ENCODE measurements at places on chromosomes 3 and 15. TPM values are rescaled to one million over a fixed set of nuclear protein-coding genes. Genes with fewer than 3 reads are reported as not detected.

The TMEM43 gene
- total RNA-seq, result 21.5 TPM

GRCh38 chr3:197520311-197521276, 35.2 kb downstream of the BDH1 start:
- peak; percentile 54 for DNase-seq

The GOLGA8T gene
- 0.99 TPM for total RNA-seq

DNA sequence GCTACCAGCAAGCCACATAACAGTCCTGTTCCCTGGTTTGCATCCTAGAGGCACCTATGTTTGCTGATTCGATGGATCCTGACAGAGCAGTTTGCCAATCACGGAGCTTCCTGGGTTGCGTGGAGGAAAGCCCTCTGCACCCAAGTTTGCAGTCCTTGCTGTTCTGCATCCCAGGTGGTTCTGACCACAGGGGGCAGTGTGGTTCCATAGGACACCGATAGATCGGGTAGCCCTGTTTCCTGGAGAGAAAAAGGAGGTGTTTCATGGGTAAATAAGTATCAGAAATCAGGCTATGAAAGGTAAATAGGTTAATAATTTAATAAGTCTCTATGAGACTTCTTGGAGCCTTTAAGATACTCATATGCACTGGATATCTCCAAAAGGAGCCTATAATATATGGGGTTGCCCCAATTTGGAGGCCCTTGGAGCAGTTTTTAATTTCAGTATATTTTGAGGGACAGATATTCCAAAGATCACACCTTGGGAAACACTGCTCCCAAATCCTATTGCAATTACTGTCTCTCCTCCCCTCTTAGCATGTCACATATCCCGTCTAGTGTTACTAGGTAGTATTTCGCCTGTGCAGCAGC, 194.6 kb upstream of the TPM1 start:
- DNase-seq, result peak; percentile 78

- DNase-seq, result no peak
These were observed 10.7 kb downstream of the H1-8 start for GRCh38 chr3:129553719-129554118.

- DNase-seq, result peak; percentile 46
These were observed 53.4 kb upstream of the EIF5A2 start for GRCh38 chr3:170961616-170962400.

The SLC9A9 gene
- total RNA-seq, result 1.5 TPM

DNA sequence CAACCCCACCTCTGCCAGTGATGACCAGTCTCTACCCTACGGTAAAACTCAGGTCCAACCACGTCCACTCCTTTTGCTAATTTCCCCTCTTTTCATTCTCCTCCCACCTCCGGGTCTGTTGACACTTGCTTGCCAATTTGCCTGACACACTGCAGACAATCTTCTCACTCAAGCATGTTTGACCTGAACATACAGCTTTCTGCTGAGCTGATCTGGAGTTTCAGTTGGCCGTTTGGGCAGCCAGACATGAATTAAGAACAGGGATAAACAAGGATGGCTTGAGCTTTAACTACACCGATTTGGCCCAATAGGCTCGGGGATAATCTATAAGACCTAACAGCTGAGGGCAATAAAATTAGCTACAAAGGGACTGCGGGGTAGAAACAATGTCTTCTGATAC, 758.6 kb upstream of the CFAP20DC start:
- DNase-seq, result no peak

The LZTFL1 gene
- total RNA-seq, result 26.4 TPM

DNA sequence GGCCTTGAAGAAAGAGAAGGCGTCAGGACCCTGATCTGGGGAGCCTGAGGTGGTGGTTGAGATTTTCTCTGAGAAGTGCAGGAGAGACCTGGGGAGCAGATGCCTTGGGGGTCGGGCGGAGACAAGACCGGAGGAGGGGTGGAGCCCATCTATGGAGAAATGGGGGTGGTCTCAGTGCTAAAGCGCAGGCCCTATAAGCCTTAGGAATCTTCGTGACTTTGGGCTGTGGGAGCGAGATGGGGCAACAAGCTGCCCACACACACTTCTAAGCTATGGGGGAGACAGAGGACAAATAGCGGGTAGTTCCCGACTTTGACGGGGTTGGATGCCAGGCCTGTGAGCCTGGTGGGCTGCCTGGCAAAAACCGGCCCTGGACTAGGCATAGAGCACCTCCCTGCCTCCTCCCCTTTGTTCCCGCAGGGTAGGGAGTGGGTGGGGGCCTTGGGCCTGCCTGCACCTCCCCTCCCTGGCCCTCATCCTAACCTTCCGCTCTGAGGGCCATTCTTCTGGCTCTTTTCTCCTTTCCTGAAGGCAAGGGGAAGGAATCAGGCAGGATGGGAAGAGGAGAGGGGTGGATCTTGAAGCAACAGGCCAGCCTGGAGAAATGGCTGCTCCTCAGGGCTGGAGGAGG, 880 bp downstream of the NISCH start:
- peak; percentile 70 for DNase-seq

- peak; percentile 78 for DNase-seq
These were observed 60.9 kb downstream of the MSL2 start for GRCh38 chr3:136135039-136135802.

DNA sequence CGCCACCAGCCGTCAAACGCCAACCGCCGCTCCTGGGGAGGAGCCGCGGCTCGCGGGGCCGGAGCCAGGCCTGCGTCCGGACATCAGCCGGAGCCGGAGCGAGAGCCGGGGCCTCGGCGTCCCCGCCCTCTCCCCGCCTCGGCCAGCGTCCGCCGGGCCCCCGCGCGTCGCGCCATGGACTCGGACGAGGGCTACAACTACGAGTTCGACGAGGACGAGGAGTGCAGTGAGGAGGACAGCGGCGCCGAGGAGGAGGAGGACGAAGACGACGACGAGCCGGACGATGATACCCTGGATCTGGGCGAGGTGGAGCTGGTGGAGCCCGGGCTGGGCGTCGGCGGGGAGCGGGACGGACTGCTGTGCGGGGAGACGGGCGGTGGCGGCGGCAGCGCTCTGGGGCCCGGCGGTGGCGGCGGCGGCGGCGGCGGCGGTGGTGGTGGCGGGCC, 359 bp downstream of the ARIH1 start:
- no peak for DNase-seq

DNA sequence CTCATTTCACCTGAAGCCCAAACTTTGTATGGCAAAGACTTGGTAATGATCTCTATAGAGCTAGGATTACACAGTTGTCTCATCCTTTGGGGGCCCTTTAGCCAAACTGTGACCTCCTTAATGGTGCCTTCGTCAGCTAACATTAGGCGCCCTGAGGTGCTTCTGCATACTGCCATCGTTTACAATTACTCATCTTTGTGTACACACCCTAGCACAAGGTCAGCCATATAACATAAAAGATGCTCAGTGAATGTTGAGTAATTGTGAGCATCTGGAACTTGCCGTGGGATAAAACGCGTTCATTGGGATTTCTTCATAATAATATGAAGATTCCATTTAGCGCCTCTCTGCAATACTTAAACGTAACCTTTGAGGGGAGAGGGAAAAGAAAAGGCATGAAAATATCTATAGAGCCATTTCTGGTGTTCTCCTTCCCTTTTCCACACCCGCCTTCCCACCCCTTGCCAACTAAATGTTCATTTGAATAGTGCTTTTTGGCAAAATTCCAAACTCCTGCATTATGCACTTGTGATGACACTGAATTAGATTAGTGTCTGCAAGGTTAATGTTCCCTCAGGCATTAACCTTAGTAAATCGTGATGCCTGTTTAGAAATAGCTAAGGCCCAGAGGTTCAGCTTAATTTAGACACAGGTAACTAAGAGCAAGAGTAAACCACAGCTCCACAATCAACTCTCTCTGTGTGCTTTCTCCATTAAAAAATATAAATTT, 990 bp upstream of the ZNF148 start:
- DNase-seq, result no peak

- no peak for DNase-seq
These were observed 36.3 kb downstream of the RHCG start for GRCh38 chr15:89460048-89460447.

DNA sequence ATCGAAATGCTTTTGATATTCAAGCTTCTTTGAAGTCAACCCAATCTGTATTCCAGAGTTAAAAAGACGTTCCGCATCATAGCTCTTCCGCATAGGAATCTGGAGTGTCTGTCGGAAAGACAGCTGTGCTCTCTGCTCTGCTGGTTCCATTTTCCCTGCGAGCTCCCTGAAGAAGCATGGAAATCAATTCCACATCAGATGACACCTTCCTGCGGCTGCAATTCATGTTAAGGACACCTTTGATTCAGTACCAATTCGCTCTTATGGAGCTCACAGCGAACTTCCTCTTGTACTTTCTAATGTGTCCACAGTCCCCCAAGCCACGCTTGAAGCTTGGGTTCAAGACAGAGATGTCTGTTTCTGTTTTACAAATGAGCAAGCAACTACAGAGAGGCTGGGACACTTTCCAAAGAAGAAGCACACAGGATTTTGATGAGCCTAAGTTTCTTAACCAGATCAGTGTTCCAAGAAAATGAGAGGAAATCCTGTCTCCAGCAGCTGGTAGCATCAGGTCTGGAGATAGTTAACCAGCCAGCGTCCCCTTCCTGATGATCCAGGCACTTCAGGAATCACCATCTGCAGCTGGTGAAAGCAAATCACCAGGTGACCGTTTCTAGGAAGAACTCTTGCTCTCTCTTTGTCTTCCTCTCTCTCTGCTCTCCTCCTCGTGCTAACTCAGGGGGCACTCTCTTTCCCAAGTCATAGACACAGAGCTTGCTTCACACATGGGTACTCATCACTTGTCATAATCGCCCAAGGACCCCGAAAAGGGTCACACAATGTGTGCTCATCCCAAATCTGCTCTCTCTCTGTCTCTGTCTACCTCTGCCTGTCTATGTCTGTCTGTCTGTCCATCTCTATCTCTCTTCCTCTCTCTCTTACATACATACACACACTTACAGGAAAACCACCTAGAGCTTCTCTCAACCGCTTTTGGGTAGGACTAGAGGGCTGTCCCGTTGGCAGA, 281.8 kb downstream of the FAM43A start:
- no peak for DNase-seq

GRCh38 chr3:36201546-36201945, 178.8 kb upstream of the STAC start:
- peak; percentile 38 for DNase-seq

The ZNF106 gene
- total RNA-seq, result 32.3 TPM

The LOXL1 gene
- 54.5 TPM for total RNA-seq

GRCh38 chr3:31615071-31615875, 82.5 kb downstream of the STT3B start:
- DNase-seq, result no peak

DNA sequence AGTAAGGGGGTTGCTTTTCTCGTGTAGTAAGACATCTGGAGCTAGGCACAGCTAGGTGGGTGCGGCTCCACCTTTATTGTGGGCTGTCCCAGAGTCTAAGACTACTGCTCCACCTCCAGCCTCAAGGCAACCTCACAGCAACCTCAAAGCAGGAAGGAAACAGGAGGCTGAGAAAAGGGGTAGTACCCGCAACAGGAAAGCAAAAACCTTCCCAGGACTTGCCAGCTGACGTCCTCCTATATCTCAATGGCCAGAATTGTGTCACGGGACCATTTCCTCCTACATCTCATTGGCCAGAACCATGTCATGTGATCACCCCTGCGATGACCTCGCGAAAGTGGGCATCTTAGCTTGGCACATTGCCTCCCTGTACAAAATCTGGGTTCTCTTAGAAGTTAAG, 4.3 kb upstream of the GPR160 start:
- DNase-seq, result no peak

- DNase-seq, result no peak
These were observed 1.7 kb downstream of the B3GNT5 start for GRCh38 chr3:183254487-183255347.

The GOLGA6B gene
- not detected for total RNA-seq

The CA12 gene
- 0.04 TPM for total RNA-seq

Data from cardiac muscle cell (in vitro differentiated cells and primary cell).